ENCODE measurements at places on chromosomes 5 and 9. TPM values are rescaled to one million over a fixed set of nuclear protein-coding genes. Genes with fewer than 3 reads are reported as not detected.

MED22 gene
- 19.2 TPM for total RNA-seq

MARCHF3 gene
- 29.4 TPM for total RNA-seq

PCDHA10 gene
- 0.13 TPM for total RNA-seq

F2RL1 gene
- total RNA-seq = 5.8 TPM

PSAT1 gene
- total RNA-seq = 42.6 TPM

ABCA1 gene
- 5.6 TPM for total RNA-seq

PCDHA7 gene
- 0.20 TPM for total RNA-seq

SPATA31A3 gene
- not detected for total RNA-seq

C5orf34 gene
- 4.3 TPM for total RNA-seq

HTR1A gene
- total RNA-seq = not detected

SPARC gene
- total RNA-seq = 1,145 TPM

SH3TC2 gene
- 4.6 TPM for total RNA-seq

ATP10B gene
- not detected for total RNA-seq

SLC36A2 gene
- not detected for total RNA-seq

S100Z gene
- not detected for total RNA-seq

OGN gene
- not detected for total RNA-seq

LYRM7 gene
- total RNA-seq = 4.7 TPM

C1QTNF2 gene
- 0.20 TPM for total RNA-seq

CERCAM gene
- 19.5 TPM for total RNA-seq

STXBP1 gene
- 49.9 TPM for total RNA-seq

NUTM2G gene
- total RNA-seq = not detected

NTNG2 gene
- not detected for total RNA-seq

ANKDD1B gene
- total RNA-seq = not detected

MCIDAS gene
- not detected for total RNA-seq

C9 gene
- not detected for total RNA-seq

All from mammary microvascular endothelial cell (primary cell).